Left lung (tissue), 14 donors: ENCODE measurements at places on chromosomes 5 and 9.

GRCh38 chr5:141615991-141616720, 2.6 kb downstream of the DIAPH1 start:
- DNase-seq = no peak

GRCh38 chr9:15433661-15434060, 11.0 kb downstream of the SNAPC3 start:
- DNase-seq = no peak

DNA sequence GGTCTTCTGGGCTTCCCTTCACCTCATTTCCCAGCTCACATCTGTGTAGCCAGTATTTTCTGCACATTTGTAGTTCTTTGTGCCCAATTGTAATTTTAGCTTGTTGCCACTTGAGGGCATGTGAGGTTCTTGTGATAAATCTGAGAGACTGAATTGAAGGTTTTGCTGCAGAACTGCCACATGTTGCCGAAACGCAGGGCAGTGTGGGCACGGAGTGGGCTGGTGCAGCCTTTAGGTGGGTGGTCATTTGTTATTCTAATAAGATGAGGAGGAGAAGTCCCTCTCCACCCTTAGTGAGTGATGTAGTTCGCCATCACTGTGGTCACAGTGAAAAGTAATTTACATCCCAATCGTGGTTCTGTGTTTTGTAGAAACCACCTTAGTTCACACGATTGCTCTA, 21.2 kb downstream of the OTULIN start:
- DNase-seq = no peak

- no peak for DNase-seq
Observed at GRCh38 chr9:81118416-81118815, 570.9 kb downstream of the TLE1 start.

DNA sequence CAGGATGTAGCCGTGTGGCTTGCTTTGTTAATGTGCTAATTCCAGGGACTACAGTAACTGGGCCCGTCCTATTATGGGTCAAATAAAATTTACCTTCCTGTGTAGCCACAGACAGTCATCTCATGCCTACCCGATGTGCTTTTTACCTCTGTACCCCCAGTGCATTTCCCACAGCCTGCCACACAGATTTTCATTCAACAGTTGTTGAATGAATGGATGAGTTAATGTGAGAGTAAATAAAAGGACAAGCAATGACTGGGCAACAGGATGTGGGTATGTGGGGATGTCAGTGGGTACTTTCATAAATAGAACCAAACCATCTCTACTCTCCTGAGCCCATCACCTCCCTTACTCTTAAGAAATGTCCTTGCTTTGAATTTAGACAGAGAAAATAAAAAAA, 441.2 kb upstream of the ZNF462 start:
- no peak for DNase-seq

DNA sequence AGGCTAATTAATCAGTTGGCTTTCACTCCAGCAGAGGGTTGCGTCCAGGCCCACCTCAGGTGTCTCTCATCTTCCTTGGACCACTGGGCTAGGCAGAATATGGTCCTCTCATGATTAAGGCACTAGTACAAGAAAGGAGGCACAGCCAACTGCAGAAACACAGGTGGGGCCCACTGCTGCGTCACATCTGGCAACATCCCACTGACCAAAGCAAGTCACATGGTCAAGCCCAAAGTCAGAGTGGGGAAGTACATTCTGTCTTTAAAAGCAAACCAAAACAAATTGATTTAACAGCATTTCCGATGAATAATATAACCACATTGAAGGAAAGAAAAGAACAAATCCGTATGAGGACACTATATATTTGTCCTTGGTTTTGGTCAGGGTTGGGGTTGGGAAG, 28.0 kb upstream of the UBTD2 start:
- DNase-seq = no peak

- no peak for DNase-seq
Observed at GRCh38 chr5:123538670-123539459, 26.9 kb downstream of the CSNK1G3 start.

GRCh38 chr5:56686337-56687195, 128.8 kb upstream of the MAP3K1 start:
- DNase-seq = no peak

DNA sequence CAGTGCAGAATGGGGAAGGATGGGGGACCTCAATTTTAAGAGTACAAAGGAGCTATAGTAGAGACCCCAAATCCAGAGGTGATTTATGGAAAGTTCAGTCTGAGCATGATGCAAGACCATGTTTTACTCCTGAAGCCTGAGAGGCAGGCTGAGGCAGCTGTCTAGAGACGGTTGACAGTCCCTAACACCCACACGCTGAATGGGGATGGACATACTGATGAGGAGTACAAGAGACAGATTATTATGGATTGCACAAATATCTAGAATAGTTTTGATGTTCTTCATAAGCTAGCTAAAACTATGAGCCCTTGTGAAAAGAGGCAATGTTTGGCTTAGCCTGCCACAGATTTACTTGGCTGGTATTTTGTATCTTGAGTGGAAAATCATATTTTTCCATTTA, 64.5 kb downstream of the PRR16 start:
- no peak for DNase-seq

- peak; percentile 14 for DNase-seq
Observed at GRCh38 chr9:34555500-34555899, 32.7 kb upstream of the ENHO start.
